ENCODE measurements at places on chromosomes 4 and X.

- no peak for DNase-seq
Measured at GRCh38 chrX:44319550-44319949, 23.9 kb downstream of the EFHC2 start.

DNA sequence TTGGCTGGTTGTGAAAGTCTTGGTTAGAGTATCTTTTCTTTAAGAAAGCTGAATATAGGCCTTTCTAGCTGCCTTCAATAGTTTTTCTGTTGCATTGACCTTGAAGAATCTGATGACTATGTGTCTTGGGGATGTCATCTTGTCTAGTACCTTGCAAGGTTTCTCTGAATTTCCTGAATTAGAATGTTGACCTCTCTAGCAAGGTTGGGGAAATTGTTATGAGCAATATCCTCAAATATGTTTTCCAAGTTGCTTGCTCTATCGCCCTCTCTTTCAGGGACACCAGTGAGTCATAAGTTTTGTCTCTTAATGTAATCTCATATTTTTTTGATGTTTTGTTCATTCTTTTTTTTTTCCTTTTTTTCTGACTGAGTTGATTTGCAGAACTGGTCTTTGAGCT, 194.7 kb downstream of the RAB28 start:
- no peak for DNase-seq

DNA sequence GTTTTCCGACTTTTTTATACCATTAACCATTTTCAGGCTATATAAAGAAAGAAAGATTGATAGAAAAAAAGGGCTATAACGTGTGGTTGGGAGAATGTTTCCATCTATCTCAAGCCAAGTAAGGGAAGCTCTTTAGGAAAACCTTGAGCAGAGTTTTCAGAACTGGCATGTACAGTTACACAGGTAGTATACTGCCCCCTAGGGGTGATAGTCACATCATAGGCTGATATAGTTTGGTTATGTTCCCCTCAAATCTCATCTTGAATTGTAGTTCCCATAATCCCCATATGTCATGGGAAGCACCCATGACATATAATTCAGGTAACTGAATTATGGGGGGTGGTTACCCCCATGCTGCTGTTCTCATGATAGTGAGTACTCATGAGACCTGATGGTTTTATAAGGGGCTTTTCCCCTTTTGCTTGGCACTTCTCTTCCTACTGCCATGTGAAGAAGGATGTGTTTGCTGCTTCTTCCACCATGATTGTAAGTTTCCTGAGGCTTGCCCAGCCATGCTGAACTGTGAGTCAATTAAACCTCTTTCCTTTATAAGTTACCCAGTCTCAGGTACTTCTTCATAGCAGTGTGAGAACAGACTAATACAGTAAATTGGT, 186.8 kb downstream of the TMA16 start:
- DNase-seq, result peak; percentile 73

GRCh38 chr4:102578819-102579218, 77.7 kb downstream of the NFKB1 start:
- no peak for DNase-seq

DNA sequence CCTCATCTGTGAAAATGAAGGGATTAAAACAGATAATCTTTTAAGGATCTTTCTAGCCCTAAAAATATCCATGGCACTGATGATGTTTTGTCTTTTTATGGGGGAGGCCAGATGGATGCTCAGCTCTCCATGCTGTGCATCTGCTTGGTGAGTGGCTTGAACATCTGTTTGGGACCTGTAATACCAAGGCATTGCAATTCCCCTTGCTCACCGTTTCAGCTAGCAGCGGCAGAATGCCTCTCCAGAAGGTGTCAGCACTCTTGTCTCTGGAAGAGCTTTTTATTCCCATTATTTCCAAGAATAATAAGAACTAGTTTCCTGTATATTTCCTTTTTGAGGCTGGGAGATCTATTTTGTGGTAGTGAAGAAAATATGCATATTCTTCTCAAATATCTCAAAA, 151.9 kb upstream of the ANK2 start:
- DNase-seq, result no peak

GRCh38 chr4:128337863-128338262, 50.2 kb upstream of the PGRMC2 start:
- DNase-seq, result no peak

DNA sequence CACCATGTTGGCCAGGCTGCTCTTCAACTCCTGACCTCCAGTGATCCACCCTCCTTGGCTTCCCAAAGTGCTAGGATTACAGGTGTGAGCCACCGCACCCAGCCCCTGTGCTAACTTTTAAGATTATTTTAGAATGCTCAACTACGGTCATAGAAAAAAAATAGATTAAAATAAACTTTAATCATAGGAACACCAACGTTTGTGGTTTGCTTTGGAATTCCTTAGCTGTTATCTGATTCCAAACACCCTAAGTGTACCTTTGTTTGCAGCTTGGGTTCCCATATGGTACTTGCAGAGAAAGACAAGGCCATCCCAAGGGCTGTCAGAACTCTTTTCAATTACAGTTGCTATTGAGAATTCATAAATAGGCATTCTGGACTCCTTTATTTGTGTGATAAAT, 90.1 kb upstream of the EFHC2 start:
- DNase-seq, result no peak

DNA sequence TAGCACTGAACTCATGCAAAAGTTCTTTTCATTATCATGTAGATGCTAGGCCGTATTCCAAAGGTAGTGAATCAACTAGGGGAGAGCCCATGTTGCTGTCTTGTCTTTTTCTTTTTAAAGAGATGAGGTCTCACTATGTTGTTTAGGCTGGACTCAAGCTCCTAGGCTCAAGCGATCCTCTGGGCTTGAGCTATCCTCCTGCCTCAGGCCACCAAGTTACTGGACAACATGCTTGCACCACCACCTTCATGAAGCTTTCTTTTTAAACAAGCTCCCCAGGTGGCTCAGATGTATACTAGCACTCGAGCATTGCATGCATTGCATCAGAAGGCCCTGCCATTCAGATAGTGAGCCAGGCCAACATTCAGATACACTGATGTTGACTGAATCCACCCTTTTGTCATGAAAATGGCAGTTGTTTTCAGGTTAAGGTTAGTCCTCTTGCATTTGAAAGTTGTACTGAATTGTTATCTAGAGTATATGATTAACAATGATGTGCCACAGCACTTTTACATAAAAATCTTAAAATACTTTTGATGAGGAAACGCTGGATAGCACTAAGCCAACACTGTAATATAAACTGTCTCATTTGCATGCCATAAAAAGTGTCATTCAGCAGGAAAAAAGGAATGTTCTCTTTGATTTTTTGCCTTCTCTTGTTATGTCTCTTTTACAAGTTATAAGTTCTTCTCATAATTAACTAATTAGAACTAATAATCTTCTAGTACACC, 76.7 kb downstream of the FNIP2 start:
- DNase-seq, result no peak

DNA sequence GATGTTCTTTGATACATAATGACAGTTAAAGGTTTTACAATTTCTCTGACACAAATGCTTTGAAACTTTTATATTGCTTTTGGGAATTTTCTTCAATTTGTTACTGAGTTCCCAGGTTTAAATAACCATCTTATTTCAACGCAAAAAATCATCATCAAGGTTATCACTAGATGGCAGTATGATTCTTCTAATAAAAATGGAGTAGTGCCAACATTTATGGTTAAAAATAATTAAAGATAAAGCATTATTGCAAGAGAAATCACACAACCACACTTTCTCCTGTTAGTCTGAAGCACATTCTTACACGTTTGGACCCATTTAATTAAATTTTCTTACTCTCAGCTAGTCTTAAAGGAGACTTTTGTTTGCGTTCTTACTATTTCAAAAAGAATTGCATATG, 611.3 kb upstream of the CPXCR1 start:
- DNase-seq, result no peak

GRCh38 chr4:39390603-39391002, 16.1 kb upstream of the KLB start:
- no peak for DNase-seq
